NCI-H524 (cell line): ENCODE measurements at places on chromosomes 2 and 18.

DNA sequence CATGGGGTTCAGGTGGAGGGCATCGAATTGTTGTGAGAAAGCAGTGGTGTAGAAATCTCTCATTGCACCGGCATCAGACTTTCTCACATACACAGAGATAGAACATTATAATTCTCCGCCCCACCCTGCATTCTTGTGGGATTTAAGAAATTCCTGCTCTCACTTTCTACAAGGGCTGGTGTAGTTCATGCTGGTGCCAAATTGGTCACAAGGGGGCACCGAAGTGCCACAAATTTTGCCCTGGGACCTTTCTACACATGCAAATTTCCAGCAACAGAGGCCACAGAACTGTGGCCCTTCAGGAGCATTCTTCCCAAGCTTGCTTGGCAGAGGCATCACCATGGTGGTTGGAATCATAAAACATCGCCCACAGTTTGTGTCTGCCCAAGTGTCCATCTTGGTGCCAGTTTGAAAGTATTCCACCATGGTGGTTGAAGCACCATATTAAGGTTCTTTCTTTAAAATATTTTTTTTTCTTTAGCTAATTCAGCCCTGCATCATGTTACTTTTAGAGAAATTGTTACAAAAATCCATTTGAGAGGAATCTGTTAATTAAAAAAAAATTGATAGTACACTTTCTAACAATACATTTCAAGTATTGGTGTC, 521.2 kb upstream of the FANCL start:
- peak; percentile 80 for DNase-seq

DNA sequence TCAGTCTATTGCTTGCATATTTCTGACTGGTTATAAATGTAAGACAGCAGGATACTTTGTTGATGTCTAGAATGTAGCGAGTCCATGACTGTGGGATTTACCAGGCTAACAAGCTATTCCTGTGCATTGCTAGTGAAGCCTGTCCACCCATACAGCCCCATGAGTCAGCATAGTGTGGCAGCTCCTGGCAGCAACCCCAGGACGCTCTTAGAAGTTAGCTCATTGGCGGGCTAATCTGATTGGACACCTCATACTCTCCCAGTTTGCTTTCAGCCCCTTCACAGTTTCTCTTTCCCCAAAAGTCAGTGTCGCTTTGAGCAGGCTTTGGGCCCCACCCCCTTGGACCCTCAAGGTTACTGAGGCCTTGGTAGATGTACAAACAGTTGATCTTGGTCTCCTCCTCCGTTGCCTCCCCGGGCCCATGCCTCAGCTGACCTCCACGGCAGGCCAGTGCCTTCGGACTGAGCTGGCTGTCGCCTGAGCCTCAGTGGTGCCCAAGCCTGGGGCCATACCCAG, 48.0 kb downstream of the COA5 start:
- no peak for DNase-seq

DNA sequence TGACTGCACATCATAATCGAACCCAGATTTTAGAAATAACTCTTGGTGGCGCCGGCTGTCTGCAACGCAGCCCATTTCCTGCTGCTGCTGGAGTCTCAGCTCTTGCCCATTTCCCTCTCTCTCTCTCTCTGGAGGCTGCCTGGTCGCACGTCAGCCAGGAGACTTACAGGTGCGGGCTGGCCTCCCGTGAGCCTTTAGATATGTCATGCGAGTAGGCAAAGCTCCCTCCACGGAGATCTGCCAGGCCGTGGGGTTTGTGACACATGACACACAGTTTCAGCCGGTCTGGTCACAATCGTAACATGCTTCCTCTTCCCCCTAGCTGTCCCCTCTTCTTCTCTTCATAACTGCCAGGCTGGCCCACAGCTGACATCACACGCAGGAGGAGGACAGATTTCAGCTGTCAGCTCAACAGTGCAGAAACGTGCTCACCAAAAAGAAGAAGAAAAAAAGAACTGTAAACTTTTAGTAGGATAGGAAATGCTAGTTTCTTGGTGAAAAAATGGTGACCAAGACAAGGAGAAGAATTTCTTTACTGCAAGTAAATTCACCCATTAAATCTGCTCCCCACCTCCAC, 489.3 kb downstream of the ZNF516 start:
- no peak for DNase-seq

GRCh38 chr2:175350105-175350504, 168.6 kb upstream of the ATP5MC3 start:
- DNase-seq: no peak

- DNase-seq: no peak
These were observed 143.6 kb upstream of the EPHA4 start for GRCh38 chr2:221715523-221716247.

GRCh38 chr18:23710068-23710527, 20.8 kb downstream of the LAMA3 start:
- no peak for DNase-seq

DNA sequence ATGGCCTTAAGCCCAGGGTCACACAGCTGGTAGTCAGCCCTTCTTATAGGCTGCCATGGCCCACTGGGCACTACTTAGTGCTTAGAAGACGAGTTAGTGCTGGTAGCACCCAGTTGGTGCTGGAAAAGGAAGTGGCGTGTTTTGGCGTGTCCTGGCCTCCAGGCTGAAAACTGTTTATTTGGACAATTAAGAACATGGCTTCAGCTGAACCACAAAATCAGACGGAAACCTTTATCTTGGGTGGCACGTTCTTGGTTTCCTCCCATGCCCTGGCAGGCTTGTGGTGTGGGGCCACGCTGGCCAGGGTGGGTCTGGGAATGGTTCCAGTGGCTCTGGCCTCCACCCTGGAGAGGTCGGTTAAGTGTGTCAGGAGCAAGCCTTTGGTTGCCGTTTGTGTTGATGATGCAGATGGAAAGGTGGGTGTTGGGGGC, 141.5 kb upstream of the HAAO start:
- DNase-seq: no peak

- no peak for DNase-seq
These were observed 108.8 kb downstream of the B3GNT2 start for GRCh38 chr2:62304429-62305417.

GRCh38 chr2:191204433-191204832, 40.8 kb upstream of the MYO1B start:
- no peak for DNase-seq

- DNase-seq: peak; percentile 37
These were observed 32.0 kb upstream of the SKOR2 start for GRCh38 chr18:47283476-47283875.

GRCh38 chr2:24993406-24994145, 21.8 kb upstream of the DNAJC27 start:
- DNase-seq: no peak

- no peak for DNase-seq
These were observed 2.0 kb downstream of the RAPH1 start for GRCh38 chr2:203532957-203533658.

GRCh38 chr2:144163592-144163991, 356.3 kb downstream of the ZEB2 start:
- no peak for DNase-seq

DNA sequence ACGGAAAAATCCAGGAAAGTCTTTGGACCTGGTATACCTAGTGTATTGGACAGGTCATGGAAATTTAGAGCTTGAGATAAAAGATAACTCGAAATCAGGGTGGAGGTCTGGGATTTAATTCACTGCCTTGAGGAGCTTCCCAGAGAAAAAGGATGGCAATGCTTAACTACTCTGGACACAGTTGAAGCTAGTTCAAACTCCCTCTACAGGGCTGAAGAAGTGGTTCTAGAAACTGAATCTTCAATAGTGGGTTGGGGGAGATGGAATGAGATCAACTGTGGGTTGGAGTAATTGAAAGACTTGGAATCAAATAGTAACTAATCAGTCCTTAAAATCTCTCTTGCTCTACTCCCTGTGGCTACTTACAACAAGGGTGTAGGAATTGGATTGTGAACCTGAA, 600.1 kb downstream of the IRS1 start:
- DNase-seq: no peak

GRCh38 chr2:8571792-8572499, 109.9 kb upstream of the ID2 start:
- peak; percentile 9 for DNase-seq

DNA sequence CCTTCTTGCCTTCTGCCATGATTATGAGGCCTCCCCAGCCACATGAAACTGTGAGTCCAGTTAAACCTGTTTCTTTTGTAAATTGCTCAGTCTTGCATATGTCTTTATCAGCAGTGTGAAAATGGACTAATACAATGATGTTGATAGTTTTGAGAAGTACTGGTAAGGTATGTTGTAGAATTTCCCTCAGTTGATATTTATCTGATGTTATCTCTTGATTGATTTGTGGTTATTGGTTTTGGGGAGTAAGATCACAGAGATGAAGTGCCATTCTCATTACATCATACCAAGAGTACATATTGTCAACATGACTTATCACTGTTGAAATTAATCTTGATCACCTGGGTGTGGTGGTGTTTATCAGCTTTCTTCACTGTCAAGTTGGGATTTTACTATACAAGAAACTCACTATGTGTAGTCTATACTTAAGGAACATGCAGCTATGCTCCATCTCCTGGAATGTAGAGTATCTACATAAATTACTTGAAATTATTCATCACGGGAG, 5.1 kb upstream of the SPAG16 start:
- no peak for DNase-seq

DNA sequence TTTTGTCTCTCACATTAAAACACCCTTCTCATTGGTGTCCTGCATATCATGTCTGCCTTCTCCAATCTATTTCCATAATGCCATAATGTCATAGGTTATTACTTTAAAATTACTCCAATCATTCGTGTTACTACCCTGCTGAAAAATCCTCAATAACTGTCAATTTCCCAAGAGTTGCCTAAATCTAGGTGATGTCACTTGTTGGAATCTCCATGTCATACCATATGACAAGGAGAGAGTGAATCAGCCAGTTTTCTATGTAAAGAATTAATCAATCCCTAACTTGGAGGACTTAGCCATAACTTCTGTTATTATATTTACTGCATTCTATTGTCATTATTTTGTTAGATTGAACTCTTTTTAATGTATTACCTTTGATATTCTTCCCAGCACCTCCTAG, 62.5 kb downstream of the PHLPP1 start:
- DNase-seq: no peak

GRCh38 chr2:99469394-99469793, 20.4 kb downstream of the REV1 start:
- no peak for DNase-seq

DNA sequence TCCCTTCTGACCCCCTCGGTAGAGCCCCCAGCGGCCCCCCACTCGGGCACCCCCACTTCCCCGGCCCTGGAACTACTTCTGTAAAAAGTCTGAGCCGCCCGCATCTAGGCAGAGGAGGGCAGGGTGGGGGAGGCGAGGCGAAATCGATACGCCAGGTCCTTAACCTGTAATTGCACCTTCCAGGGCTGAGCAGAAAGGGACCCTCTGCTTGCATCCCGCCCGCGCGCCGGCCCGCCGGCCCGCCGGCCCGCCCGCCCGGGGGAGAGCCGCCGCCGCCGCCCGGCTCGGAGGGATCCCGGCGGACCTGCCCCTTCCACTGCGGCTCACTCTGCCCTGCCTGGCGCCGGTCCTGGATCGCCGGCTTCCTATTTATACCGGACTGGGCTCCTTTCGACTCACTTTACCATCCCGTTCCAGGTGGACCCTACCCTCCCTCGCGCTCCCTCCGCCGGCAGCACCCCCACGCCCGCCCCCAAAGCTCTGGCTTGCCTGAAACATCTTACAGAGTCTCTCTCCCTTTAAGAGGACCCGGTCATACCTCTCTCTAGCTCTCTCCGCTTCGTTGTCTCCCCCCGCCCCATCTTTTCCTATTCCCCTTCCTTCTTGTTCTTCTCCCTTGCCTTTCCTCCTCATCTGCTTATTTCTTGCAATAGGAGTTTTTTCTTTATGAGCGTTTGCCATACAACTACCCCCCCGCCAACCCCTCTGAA, 797 bp downstream of the KLHL14 start:
- no peak for DNase-seq

GRCh38 chr18:10397004-10397403, 57.4 kb upstream of the APCDD1 start:
- no peak for DNase-seq

DNA sequence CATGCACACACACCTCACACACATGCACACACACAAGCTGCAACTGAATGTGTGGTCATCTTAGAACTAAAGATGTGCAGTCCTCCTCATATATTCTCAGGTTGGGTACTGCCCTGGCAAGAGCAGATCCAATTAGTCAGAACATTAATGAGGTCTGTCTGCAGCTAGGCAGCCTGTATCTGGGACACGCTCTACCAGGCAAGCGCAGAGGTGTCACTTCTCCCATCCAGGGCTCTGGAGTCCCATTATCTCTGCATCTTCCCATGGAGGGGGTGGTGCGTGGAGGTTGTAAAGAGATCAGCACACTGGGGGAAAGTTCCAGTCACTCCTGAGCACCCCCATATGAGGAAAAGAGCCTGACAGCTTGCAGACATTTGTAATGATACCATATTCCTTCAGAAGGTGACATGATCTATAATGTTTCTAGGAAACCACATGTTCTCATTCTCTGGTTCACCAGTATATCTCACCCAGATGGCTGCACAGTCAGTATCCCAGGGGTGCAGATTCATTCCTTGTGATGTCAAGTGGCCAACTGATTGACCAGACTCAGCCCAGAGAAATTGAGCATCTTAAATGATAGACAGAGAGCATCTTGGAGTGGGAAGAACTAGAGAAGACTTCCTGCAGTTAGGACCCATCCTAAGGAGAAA, 95.4 kb downstream of the RTN4 start:
- DNase-seq: no peak

DNA sequence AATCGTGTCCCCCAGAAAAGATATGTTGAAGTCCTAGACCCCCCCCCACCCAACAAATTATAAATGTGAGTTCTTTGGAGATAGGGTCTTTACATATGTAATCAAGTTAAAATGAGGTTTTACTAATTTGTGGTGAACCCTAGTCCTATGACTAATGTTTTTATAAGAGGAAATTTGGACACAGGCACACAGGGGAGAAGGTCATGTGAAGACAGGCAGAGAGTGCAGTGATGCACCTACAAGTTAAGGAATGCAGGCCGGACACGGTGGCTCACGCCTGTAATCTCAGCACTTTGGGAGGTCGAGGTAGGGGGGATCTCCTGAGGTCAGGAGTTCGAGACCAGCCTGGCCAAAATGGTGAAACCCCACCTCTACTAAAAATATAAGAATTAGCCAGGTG, 5.8 kb upstream of the PMAIP1 start:
- no peak for DNase-seq

GRCh38 chr2:109369671-109370191, 240.7 kb downstream of the SH3RF3 start:
- DNase-seq: no peak

GRCh38 chr18:9421901-9422327, 53.4 kb upstream of the RALBP1 start:
- DNase-seq: no peak

DNA sequence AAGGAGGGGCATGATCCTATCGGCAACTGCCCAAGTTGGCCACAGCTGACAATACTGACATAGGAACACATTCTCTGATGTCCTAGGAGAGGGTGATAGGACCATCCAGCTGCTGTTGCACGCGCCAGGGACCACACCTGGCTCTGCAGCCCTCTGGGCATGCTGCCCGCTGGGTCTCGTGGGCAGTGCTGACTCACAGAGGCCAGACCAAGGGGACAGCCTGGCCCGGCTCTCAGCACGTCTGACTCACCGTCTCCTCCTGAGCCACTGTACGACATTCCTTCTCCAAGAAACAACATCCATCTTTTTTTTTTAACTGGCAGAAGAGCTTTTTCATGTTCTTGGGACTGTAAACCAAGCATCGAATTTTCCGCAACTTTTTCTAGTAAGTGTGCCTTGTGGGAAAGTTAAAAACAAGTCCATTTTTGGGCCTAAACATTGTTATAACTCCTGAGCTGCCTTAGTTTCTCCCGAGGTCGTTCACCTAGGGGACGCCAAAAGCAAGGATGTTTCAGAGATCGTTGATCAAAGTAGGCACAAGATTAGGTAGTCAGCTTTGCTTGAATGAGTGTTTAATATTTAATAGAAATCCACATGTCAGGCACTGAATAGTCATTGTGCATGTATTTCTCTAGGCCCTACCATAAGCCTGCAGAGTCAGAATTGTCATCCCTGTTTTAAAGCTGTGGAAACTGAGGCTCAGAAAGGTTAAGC, 100.3 kb downstream of the TTC32 start:
- no peak for DNase-seq
